Mesenteric fat pad (tissue), 1 donor: ENCODE measurements at places on chromosomes 4 and X. TPM values are rescaled to one million over a fixed set of nuclear protein-coding genes. Genes with fewer than 3 reads are reported as not detected.
A peak's percentile ranks its signal among the peaks of the same experiment; 100 is the strongest.

DNA sequence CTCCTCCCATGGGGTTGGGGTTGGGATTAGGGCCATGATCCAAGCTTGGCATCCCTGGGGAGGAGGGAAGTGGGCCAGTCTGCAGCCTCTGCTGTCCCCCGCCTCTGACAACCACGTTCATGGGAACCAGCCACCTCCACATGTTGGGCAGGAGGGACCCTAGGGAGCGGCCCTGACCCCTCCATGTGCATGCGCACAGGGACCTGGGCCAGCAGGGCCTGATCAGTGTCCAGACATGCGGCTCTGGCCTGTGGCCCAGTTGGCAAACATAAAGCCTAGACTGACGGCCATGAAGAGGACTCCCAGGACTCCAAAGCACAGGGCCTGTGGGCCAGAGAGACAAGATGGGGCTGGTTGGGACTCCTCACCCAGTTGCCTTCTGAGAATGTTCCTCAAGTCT, 11.3 kb downstream of the SLC38A5 start:
- peak; percentile 81 for DNase-seq

- DNase-seq: no peak
These were observed 19.1 kb downstream of the BCOR start for GRCh38 chrX:40078489-40079227.

- DNase-seq: no peak
These were observed 80.1 kb downstream of the ANKRD50 start for GRCh38 chr4:124632439-124632838.

DNA sequence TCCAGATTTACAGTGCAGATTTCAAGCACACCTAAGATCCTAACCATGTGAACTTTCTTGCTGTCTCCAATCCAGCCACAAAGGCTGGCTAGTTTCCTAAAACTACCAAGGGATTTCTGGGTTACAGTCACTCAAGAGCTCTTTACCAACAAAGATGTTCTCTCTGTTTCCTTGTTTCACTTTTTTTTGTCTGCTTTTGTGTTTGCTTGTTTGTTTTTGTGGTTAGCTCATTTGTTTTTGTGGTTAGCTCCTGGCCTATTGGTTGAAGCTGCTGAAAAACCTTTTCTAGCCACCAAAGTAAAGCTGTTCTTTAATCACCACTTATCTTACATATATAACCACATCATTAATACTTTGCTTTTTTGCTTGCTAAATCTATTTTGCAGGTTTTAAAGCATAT, 642.5 kb upstream of the GALNTL6 start:
- no peak for DNase-seq

- DNase-seq: no peak
These were observed 111.6 kb upstream of the PRKG2 start for GRCh38 chr4:81326581-81326980.

DNA sequence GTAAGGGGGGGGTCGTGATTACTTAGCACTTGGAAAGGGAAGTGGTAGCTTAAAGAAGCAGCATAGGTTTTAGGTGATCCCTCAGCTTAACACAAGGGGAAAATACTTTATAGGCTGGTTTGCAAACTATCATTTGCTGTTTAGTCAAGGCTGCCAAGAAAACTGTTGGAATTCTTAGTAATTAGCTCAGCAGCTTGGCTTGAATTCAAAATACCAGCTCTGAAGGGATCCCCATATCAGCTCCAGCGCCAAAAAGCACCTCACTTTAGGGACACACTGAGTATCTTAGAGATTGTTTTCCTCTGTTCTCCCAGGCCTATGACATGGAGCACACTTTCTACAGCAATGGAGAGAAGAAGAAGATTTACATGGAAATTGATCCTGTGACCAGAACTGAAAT, 8.8 kb downstream of the TNMD start:
- DNase-seq: no peak

The GLRA2 gene
- not detected for total RNA-seq

The SHROOM4 gene
- total RNA-seq: 22.0 TPM

The STATH gene
- not detected for total RNA-seq

The PNMA6F gene
- total RNA-seq: not detected

The S100P gene
- total RNA-seq: 16.1 TPM
